ENCODE measurements at places on chromosomes 11 and 22.

DNA sequence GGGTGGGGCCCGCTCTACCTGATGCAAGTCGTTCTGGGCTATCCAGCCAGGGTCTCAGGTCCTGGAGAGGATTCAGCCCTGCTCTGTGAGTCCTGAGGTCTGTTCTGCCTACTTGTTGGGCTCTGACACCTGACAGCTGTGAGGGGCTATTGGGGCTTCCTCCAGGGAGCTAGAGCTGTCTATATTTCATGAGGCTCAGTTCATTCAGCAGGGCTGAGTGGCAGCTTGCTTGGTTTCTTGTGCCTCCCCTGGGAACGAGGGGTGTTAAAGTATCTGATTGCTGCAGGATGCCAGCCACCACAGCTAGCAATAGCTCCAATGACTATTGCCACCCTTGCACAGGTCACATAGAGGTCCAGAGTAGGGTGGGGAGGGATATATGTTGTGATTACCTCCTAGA, 26.7 kb downstream of the INSC start:
- no peak for DNase-seq

- no peak for DNase-seq
These were observed 120.5 kb downstream of the CACNA1I start for GRCh38 chr22:39690881-39691605.

GRCh38 chr11:126878913-126879482, 121.6 kb downstream of the KIRREL3 start:
- no peak for DNase-seq

DNA sequence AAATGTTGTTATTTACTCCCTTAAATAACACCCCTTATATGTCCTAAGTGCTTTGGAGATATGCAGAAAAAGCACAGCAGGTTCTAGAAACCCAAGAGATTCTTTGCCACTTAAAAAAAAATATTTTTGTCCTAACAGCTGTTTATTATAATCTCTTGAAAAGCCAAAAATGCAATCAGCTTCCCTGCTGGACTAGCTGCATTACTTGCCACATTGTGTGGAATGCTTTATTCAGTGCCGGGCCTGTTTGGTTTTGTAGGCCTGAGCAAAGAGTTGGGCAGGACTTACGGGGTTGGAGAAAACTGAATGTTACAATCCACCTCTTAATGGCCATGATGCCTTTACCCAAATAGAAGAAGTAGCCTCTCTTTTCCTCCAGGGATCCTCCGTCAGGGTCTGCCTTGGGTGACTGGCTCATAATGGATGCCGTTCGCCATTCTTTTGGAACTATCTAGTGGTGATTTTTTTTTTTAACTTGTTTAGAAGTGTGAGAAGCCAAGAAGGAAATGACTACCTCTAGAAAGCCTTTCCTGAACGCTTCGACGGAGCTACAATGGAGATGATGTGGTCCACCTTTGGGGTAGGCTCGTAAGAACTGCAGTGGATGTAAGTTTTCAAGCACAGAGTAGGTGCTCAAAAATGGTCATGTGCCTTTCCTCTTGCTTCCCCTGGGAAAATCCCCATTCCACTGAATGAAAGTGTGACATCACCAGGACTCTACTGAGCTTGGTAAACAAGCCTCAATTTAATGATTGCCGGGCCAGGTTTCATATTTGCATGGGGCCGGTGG, 241.3 kb upstream of the NCAM1 start:
- DNase-seq = no peak

GRCh38 chr11:119373921-119374631, 7.4 kb downstream of the USP2 start:
- peak; percentile 12 for DNase-seq

- DNase-seq = no peak
These were observed 10.7 kb upstream of the RPS3 start for GRCh38 chr11:75388386-75389275.

GRCh38 chr22:36376265-36376664, 11.5 kb downstream of the MYH9 start:
- no peak for DNase-seq

- no peak for DNase-seq
These were observed 41.6 kb upstream of the PAK1 start for GRCh38 chr11:77515483-77515882.

DNA sequence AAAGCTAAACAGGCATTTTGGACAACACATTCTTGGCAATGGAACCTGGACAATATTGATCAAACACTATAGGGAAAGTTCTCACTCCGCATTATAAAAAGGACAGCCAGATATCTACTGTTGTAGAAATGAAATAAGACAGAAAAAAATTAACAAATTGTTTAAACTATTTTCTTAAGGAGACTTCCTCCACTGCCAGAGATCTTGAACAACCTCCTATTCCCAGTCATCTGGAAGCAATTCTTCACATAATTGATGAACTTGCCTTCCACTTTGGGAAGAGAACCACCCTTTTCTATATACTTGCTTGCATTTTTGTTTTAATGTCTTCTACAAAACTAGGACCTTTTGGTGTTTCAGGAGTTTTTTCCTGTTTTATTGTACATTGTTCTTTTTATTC, 216.1 kb downstream of the CASP12 start:
- DNase-seq = no peak

All from AG04449 (cell line).